ENCODE measurements at places on chromosomes 6 and 20.

DNA sequence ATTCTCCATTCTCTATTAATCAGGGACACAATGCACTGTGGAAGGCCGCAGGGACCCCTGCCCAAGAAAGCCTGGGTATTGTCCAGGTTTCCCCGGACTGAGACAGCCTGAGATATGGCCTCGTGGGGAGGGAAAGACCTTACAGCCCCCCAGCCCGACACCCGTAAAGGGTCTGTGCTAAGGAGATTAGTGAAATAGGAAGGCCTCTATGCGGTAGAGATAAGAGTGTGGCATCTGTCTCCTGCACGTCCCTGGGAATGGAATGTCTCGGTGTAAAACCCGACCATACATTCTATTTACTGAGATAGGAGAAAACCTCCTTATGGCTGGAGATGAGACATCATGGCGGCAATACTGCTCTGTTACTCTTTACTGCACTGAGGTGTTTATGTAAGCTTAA is 15.7 kb upstream of the EIF2S2 start:
- no peak for DNase-seq

- DNase-seq: peak; percentile 5
These were observed 29.3 kb downstream of the SRC start for GRCh38 chr20:37375227-37375626.

- DNase-seq: no peak
These were observed 31.1 kb downstream of the TFAP2B start for GRCh38 chr6:50849796-50850180.

DNA sequence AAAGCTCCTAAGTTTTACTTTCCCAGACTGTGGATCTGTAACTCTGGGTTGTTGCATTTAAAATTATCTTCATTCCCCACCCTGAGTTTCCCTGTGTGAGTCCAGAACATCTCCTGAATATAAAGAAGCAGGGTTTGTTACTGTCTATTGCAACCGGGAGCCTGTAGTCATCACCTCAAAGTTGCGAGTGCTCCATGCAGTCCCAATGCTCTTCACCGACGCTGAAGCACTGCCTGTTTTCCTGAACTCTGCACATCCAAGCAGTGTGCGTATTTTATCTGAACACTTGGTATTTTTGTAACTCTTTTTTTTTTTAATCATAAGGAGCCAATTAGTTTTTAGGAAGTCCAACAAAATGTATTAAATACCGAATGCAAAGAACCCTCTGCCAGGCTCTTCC is 907 bp upstream of the HLA-B start:
- no peak for DNase-seq

DNA sequence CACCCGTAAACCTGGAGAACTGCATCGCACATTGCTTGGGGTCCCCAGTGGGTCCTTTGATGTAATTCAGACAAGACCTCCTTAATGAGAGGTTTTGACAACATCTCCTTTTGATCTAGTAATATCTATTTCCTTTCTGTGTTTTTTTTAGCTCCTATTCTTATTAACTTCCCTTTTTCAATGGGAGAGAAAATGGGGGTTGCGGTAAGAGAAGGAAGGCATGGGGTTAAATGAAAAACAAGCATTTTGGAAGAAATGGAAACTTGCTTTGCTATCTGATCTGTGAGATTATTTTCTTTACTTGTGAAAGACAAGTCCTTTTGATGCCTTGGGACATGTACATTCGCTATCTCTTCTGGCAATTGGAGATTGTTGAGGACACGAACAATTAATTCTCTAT is 418.6 kb upstream of the MAN1A1 start:
- no peak for DNase-seq

GRCh38 chr20:2086177-2086979 is 15.2 kb upstream of the STK35 start:
- DNase-seq: no peak

- DNase-seq: peak; percentile 89
These were observed 26.2 kb downstream of the SLCO4A1 start for GRCh38 chr20:62668441-62669027.

- DNase-seq: no peak
These were observed 133.5 kb downstream of the MAN1A1 start for GRCh38 chr6:119215885-119216590.

- no peak for DNase-seq
These were observed 165.3 kb downstream of the SOBP start for GRCh38 chr6:107655245-107655644.

- peak; percentile 21 for DNase-seq
These were observed 55.3 kb downstream of the CTCFL start for GRCh38 chr20:57469418-57470211.

DNA sequence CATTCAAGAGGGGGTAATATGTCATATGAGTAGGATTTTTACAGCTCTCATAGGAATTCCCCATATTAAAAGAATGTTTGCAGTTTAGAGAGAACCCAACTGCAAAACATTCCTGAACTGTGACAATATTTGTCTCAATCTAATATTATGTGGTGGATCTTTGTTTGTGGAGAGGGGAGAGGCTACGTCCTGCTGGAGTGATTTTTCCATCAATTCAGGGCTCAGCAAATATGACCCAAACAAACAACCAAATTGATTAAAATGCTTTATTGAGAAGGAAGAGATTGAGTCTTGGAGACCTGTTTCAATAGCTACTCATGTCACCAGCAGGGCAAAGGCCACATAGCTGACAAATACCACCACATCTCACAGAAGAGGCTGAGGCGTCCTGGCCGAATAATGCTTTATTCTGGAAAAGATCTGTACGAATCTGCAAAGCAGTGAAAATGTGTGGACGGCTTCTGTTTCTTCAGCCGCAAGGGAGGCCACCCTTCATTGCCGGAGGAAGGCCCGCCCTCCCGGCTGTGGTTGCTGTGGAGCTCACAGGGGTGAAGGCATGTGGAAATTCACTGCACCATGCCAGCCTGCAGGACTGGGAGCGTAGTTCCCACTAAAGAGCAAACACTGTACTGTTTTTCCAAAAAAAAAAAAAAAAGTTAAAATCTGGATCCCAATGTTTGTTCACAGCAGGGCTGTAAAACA is 89.7 kb upstream of the QKI start:
- DNase-seq: peak; percentile 68

GRCh38 chr6:56501993-56502392 is 140.7 kb downstream of the DST start:
- DNase-seq: no peak

- no peak for DNase-seq
These were observed 5.0 kb downstream of the FOXP4 start for GRCh38 chr6:41551086-41551700.

- no peak for DNase-seq
These were observed 56.5 kb downstream of the TCP11 start for GRCh38 chr6:35084511-35085203.

- no peak for DNase-seq
These were observed 139.9 kb downstream of the BMP7 start for GRCh38 chr20:57126481-57127092.

DNA sequence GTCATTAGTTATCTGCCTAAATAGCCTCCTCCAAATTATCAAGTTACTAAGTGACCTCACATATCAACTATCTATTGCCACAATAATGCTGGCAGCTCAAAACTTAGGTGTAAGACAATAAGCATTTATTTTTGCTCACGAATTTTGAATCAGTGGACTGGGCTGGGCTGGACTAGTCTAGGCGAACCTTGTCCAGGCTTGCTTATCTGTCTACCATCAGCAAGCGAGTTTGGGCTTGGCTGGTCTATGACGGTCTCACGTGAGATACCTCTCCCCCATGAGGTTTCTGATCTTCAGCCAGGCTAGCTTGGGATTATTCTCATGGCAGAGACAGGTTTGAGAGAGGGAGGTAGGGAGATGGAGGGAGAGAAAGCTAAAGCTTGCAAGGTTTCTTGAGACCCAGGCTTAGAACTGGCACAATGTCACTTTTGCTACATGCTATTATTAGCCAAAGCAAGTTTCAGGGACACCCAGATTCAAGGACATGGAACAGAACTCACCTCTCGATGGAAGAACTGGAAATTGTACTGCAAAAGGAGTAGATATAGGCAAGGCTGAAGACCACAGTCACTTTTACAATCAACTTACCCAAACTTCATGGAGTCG is 80.9 kb downstream of the WASF1 start:
- no peak for DNase-seq

DNA sequence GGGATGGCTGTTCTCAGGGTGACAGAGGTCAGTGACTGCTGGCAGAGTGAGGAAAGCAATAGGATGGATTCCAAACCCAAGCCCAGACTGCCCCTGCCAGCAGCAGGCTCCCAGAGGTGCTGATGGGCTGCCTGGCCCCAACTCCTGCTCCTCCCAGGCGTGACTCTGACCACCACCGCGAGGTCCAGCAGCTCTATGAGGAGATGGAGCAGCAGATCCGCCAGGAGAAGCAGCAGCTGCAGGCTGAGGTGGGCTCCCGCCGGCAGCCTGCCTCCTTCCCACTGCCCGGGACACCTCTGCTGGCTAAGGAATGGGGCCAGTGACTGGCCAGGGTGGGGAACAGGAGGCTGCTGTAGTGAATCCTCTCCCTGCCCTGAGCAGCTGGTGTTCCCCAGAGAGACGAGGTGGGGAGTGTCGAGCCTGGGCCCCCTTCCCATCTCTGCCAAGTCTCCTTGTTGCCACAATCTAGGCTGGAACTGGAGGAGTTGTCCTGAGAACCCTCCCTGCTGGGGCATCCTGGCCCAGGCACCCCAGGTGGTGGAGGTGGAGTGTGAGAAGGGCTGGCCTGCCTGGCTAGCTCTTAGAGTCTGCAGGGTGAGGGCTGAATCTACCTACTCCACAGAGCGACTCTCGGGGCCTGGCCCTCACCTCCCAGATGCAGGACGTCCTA is 20.4 kb downstream of the RAB44 start:
- DNase-seq: no peak

GRCh38 chr6:73566954-73567591 is 46.2 kb upstream of the EEF1A1 start:
- no peak for DNase-seq

GRCh38 chr6:13049666-13050254 is 278.6 kb downstream of the TBC1D7 start:
- no peak for DNase-seq

- no peak for DNase-seq
These were observed 9.7 kb downstream of the HLA-DOB start for GRCh38 chr6:32807020-32807580.

GRCh38 chr6:98977671-98978292 is 30.0 kb upstream of the FBXL4 start:
- no peak for DNase-seq

DNA sequence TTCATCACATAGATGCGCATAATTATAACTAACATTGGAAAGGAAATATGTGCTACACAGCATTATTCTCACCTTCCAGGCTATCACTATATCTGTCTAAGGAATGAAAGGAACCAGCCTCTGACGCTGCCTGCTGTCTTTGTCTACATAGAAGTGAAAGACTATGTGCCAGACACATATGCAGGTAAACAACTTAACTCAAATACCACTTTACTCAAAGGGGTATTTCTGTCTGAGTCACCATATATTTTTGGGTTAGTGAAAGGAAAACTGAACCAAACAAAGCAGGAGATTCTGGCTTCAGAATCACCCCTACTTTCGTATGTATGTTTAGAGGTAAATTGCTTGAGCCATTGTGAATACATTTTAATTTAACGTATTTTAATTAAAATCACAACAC is 328.6 kb upstream of the PLCB4 start:
- no peak for DNase-seq

- no peak for DNase-seq
These were observed 3.4 kb downstream of the TSPO2 start for GRCh38 chr6:41045664-41046063.

- peak; percentile 25 for DNase-seq
These were observed 97.0 kb upstream of the MAN1A1 start for GRCh38 chr6:119446609-119447008.

- peak; percentile 38 for DNase-seq
These were observed 865 bp downstream of the STK38 start for GRCh38 chr6:36546308-36546919.

DNA sequence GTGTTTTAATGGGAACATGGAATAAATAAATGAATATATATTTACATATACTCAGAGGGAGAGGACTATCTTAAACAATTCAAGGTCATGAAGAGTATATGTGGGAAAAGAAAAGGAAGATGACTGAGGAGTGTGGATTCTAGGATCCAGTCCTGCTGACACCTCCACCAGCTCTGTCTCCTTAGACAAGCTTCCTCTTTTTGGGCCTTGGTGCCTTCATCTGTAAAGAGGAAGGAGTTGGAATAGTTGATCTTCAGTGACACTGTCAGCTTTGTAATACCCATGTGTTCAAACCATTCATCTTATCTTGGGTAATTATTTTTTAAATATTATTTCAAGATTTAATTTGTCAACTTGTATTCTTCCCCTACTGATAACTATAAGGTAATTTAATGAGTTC is 338.0 kb downstream of the ADGRB3 start:
- DNase-seq: no peak

- no peak for DNase-seq
These were observed 293.7 kb downstream of the BTBD3 start for GRCh38 chr20:12211361-12211760.

GRCh38 chr20:46764068-46764467 is 54.6 kb downstream of the SLC2A10 start:
- DNase-seq: no peak

DNA sequence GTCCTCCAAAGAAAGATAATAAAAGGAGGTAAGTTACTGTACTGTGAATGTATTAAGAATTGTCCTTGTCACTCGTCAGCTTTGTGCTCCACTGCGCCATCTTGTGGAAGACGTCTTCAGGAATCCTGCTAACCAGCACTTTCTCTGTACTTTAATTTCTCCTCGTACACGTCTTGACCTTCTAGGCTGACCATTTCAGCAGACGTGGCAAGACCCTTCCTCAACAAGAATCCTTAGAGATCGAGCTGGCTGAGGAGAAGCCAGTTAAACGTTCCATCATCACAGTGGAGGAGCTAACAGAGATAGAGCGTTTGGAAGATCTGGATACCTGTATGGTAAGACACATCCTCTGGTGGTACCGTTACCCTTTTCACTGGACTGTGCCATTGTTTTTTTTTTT is 95.5 kb upstream of the SCGN start:
- peak; percentile 81 for DNase-seq

DNA sequence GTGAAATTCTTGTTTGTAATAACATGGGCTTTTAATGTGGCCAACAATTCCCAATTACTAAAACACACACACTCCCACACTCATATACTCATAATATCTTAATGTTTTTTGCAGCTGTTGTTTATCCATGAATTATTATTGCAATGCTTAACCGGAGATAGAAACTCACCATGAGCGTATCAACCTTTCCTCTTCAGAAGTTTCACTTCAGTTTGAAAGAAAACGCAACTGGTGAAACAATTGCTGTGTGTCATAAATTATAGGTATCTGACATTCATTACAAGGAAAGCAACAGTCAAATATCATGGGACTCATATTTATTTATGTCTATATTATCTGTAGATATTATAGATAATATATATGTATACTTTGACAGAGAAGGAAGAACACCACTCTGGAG is 104.1 kb downstream of the HDGFL1 start:
- no peak for DNase-seq

- no peak for DNase-seq
These were observed 9.1 kb downstream of the MAPK13 start for GRCh38 chr6:36139431-36139830.

- DNase-seq: no peak
These were observed 49.0 kb downstream of the TMEM170B start for GRCh38 chr6:11586536-11586935.
